ENCODE measurements at places on chromosomes 5 and 9.

- DNase-seq: no peak
Measured at GRCh38 chr9:36878986-36879982, 154.8 kb downstream of the PAX5 start.

DNA sequence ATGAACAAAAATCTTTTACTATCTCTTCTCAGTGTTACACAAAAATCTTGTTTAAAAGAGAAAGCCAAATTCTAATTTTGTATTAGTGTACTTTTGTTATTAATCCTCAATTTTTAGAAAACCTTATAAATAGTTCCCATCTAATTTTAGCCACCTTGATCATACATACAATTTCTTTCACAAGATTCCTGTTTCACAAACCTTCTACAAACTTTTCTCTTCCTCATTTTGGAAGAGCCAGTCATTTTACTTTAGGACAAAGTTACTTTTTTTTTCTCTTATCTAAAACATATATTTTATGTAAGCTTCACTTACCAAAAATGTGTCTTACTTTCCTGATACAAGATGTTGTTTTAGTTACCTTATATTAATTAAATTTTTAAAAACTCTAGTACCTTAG lies 161.3 kb downstream of the YIPF5 start:
- no peak for DNase-seq

GRCh38 chr5:9483243-9483642 lies 62.6 kb downstream of the SEMA5A start:
- no peak for DNase-seq

GRCh38 chr9:16312116-16312515 lies 558.4 kb downstream of the BNC2 start:
- no peak for DNase-seq

GRCh38 chr5:72228960-72229359 lies 91.1 kb downstream of the MRPS27 start:
- no peak for DNase-seq

DNA sequence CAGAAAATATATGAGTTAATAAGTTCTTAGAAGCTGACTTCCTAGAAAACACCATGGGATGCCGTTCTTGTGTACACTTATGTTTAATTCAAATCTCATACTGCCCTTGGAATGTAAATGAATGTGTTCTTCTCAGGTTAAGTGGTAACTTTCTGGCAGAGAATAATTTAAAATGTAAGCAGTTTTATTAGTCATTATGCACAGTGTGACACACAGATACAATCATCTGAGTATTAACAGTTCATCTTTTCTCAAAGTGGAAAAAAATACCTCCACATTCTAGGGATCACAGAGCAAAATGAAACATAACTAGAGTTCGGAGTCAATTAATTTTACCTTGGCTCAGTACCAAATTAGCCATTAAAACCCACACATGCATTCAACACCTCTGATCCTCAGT lies 508.1 kb downstream of the CDH9 start:
- DNase-seq: no peak

DNA sequence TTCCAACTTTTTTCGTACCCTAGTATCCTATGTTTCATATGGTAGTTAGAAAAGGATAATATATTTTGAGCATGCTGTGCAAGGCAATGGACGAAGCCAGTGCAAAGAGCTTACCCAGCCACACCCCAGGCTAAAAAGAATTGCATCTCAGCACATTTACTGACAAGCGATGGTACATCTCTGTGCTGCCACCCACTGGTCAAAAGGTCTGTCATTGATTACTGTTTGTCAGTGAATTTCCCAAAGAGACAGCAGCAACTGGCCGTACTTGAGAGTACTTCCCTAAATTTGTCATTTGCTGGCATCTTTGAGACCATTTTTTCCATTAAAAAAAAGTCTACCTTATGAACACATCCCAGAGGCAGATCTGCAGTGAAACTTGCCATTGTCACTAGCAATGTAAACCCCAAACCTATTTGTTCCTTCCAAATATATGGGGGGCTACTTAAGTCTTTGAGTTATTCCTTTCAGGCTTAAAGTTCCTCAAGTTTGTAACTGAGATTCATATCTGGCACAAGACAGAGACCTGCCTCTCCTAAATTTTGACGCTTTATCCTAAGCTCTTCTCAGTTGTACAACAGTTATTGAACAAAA lies 184.3 kb downstream of the CTNND2 start:
- DNase-seq: peak; percentile 35

- DNase-seq: no peak
Measured at GRCh38 chr5:92941806-92942205, 639.2 kb downstream of the NR2F1-AS1 start.

DNA sequence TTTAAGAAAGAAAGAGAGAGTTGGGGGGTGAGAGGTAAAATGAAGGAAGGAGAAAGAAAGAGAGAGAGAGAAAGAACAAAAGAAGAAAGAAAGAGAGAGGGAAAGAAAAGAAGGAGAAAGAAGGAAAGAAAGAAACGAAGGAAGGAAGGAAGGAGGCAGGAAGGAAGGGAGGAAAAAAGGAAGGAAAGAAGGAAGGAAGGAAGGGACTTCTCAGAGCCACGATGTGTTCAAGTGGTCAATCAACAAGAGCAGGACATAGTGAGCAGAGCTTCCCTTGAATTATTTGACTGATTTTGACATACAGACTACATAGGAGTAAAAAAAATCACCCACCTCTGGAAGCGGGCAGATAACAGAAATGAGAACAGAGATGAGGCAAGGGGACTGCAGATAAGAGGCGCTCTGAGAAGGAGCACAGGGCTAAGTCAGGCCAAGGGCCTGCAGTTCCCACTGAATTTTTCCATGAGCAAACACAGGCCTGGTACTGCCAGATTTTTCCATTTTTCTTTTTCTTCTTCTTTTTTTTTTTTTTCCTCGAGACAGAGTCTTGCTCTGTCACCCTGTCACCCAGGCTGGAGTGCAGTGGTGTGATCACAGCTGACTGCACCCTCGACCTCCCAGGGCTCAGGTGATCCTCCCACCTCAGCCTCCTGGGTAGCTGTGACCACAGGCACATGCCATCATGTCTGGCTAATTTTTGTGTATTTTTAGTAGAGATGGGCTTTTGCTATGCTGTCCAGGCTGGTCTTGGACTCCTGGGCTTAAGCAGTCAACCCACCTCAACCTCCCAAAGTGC lies 77.7 kb upstream of the IL17B start:
- DNase-seq: no peak

DNA sequence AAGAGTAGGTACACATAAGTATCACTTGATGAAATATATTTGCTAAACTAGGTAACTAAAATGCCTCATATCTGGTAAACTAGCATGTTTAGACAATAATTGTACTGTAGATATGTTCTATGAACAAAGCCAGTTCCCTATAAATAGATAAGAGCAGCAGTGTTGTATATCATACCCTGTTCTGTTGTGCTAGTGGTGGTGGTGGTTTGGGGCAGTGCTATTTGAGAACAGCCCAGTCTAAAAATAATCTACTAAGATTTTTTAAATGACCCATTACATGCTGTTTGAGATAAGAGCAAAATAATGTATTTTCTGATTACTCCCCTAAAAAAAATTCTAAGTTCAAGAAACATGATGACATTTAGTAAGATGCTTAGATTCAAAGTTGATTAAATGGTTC lies 829.2 kb upstream of the DMAC1 start:
- no peak for DNase-seq

DNA sequence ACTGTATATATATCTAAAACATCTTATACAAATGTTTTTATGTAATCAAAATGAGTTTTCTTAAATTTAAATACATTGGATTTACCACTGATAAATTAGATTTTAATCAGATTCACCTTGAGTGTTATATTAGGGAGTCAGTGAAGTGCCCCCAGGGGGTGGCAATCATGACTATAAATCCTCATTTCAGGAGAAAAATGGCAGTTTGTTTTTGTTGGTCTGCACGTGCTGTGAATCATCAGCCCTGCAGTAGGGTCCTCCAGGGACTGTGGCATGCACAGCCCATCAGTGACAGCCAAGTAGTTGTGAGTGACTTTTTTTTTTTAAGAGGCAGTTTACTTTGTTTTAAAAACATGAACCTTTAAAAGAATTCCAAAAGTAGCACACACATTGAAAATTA lies 65.2 kb downstream of the ZSWIM6 start:
- DNase-seq: no peak

GRCh38 chr5:123398058-123398733 lies 25.0 kb downstream of the CEP120 start:
- no peak for DNase-seq

- no peak for DNase-seq
Measured at GRCh38 chr5:143836161-143836725, 24.3 kb downstream of the HMHB1 start.

DNA sequence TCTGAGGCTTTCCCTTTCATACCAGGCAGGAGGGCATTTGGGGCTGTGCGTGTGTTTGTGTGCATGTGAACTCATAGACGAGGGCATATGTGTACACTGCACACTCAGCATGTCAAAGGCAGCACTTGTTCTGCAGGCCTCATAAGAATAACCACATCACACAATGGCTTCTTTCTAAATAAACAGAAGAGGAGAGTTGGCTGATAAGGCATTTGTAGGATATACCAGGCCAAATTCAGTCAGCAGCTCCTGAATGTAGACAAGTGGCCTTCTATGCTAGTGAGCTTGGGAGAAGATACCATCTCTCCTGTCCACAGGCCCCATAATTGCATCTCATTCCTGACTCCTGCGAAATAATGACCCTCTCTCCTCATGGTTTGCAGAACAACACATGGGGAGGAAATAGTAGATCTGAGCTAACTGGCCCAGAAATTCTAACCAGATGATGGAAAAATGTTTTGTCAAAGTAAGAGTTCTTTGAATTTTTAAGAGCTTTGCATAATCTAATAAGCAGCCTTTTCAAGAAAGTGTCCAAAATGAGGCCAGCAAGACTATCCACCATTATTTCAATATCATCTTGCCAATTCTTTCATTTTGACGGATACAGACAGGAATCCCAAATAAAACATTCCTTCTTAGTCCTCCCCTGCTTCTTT lies 60.5 kb upstream of the GAS1 start:
- no peak for DNase-seq

All from iPS DF 6.9 (cell line).